Activated gamma-delta T cell (primary cell): ENCODE measurements at places on chromosomes 4 and X.

- DNase-seq = no peak
Measured at GRCh38 chr4:187617113-187617512, 378.5 kb upstream of the ZFP42 start.

GRCh38 chr4:87934157-87934704 is 41.3 kb upstream of the SPP1 start:
- DNase-seq = no peak

- DNase-seq = no peak
Measured at GRCh38 chr4:65021737-65022136, 612.5 kb upstream of the TECRL start.

DNA sequence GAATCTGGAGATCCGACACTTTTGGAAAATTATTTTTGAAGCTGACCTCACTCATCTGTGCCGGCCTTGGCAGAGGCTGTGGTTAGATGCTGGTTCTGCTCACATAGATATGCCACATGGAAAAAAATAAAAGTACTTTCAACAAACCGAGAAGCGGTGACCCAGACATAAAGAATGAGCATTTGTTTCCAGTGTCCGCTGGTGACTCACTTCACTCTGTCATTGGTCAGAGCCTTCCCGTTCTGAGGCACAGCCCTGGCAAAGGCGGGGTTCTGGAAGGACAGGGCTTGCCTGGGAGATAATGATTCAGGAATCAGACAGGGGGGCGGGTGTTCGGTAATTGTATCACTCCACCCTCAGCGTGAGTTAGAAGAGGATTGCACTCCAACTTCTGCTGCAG is 172.4 kb upstream of the MXRA5 start:
- DNase-seq = no peak

DNA sequence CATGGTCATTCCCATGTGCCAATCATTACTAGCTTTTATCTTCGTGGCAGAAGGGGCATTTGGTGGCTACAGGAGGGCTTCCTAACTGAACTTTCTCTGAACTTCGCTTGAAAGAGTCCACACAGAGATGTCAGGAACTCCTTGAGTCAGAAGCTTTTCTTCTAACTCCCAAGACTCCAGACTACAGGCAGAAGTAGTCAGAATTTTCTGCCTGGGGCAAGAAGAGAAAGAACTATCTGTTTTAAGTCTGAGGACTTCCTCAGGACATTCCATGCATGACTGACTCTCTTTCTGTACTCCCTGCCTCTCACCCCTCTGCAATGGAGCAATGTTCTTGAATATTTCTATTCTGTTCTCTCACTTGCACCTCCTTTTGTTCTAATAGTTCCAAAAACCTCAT is 170.5 kb upstream of the TBC1D9 start:
- DNase-seq = no peak

DNA sequence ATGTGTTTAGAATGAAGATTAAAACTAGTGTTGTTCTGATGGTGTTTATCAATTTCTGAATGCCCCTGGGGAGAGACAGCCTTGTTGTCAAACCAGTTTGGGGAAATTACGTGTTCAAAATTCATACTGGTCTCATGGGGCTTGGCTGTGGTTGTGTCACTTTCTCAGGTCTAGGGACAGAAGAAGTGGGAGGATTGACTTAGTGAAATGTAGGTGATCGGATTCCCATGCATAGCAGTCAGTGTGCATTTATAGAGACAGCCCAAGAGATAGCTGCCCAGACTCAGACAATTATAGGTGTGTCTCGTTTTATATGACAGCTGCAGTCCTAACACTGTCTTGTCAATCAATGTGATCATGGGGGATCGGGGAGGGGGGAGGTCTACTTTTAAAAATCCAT is 94.4 kb upstream of the CLCN4 start:
- DNase-seq = no peak
